HuH-7.5 (cell line): ENCODE measurements at places on chromosomes 4 and X.

GRCh38 chr4:66016240-66016639 lies 346.0 kb upstream of the EPHA5 start:
- DNase-seq: no peak

DNA sequence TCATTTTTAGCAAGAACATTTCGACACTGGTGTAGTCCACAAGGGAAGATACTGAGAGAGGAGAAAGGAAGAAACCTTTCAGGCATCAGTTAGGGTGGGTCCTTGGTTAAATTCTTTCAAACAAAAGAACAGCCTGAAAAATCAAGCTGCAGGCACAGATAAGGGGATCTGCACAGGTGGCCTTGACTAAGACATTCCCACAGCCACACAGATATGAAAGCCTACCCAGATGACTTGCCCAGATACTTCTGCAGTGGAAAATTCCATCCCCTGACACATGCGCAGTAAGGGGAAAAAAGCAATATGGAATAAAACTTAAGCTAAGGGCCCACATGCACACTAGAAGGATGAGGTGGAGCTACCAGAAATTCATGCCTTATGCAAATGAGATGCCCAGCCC lies 8.9 kb upstream of the TMEM165 start:
- DNase-seq: no peak

GRCh38 chr4:132526652-132527051 lies 622.4 kb upstream of the PCDH10 start:
- no peak for DNase-seq

DNA sequence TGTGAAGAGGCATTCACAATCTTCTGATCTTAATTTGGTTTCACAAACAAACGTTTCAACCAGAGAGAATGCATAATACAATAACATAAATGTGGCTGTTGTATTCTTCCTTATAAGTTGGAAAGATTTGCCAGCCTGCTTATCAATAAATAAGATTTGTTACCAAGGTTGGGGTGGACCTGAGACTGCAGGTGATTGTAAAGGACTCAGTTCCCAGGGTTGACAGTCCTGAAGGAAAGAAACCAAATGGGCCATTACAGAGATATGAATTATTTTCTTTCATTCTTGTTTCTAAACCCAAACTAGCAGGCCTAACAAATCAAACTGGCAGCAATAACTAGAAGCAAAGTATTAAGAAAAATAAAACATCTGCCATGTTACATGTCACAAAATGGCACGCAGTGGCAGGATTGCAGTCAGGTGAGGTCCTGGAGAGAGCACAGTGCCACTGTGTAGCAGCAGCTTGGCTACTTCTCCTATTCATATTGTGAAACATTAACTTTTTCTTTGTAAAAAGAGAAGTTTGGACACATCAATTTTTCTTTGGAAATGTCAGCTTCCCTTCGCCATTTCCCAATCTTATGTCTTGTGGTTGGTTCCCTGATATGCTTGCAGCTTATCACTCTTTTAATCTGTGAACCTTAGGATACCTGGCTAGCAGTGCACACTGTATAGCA lies 133.8 kb upstream of the EMCN start:
- DNase-seq: no peak

DNA sequence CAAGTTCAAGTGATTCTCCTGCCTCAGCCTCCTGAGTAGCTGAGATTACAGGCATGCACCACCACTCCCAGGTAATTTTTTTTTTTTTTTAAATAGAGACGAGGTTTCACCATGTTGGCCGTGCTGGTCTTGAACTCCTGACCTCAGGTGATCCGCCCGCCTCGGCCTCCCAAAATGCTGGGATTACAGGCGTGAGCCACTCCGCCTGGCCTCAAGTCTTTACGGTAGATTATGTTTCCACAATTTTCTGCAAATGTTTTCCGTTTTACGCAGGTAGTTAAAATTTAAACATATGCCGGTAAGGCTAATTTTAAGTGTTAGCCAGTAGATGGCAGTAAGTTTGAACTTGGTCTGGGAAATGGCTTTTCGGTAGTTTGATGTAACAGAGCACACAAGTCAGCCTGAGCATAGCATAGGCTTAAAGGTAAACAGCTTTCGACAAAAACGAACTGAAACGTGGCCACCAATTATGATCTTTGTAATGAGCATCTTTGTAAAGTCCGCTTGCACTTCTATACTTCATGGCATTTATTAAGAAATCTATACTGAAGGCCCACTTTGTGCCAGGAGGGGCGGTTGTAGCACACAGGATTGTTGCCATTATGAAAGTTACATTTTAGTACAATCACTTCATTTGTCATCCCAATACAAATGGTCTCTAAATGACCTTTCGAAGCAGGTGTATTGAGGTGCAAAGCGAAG lies 31.1 kb downstream of the CCKAR start:
- peak; percentile 65 for DNase-seq
